Activated CD4-positive, CD25-positive, alpha-beta regulatory T cell treated with anti-CD3 and anti-CD28 coated beads, Interleukin-2, amount 50 U/mL, for 16 hours (primary cell): ENCODE measurements at places on chromosomes 6 and 20.

GRCh38 chr20:10611357-10611756 is 62.4 kb downstream of the JAG1 start:
- DNase-seq: no peak

- DNase-seq: no peak
Measured at GRCh38 chr6:46338131-46338530, 153.1 kb downstream of the RCAN2 start.

DNA sequence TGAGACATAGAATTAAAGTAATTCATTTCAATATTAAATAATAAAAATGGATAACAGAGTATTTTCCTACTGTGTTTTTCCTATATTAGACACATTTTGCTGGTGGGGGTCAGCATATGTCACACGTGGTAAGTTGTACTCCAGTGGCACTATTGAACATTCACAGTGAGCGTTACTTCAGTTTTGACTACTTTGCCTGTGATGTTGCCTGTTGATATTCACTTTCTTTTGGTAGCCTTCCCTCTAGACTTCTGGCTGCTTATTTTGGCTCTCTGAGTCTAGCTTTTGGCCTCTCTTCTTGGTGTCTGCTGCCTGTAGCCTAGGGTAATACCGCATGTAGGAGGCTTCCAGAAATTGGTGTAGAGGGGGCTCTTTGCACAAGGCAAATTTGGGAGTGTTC is 64.4 kb upstream of the TFB1M start:
- no peak for DNase-seq

- no peak for DNase-seq
Measured at GRCh38 chr6:12354499-12354898, 64.3 kb downstream of the EDN1 start.

DNA sequence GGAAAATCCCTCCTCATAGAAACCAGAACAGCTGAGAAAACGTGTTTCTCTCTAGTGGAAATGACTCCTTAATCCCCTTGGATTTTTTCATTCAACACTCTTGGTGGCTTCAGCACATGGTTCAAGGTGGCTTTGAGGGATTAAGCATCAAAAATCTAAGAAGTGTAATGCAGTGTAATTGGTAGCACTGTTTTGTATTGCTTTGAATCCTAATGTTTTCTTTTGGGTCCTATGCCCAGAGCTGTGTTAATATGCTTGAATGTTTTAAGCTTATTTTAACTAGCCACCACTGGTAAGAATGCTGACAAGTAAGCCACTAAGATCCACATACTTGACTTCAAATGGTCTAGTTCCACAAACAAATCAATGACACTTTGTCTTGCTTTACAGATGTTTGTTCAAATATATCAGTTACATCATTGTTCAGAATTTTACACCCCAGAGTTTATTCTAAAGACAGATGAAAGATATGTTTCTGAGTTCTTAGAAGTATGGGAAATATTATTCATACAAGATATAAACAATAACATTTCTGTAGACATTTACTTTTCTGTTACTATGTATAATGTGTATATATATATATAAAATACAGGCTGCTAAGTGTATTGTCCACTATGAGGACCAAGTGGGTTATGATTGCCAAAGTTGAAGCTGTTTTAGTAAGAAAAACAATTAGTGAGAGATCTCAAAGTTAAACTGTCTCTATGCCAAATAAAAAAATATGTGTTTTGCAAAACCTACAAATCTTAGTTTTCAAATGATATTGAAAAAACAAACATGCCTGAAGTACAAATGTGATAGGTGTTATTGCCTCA is 220.8 kb downstream of the OGFRL1 start:
- no peak for DNase-seq

DNA sequence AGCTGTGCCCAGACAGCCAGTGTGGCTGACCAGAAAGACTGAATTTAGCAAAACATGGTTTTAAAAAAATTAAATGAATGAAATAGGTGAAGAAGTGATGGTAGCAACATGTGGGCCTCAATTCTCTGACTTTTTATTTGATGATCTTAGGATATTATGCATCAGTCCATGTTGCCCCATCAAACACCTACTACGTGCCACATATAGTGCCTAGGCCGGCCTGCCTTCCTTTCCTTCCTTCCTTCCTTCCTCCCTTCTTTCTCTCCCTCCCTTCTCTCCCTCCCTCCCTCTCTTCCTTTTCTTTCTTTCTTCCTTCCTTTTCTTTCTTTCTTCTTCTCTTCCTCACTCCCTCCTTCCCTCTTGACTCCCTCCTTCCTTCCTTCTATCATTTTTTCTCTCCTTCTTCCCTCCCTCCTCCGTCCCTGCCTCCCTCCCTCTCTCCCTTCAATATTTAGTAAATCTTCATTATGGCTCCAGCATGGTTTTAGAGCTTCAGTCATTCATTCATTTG is 209.8 kb downstream of the TSHZ2 start:
- DNase-seq: no peak

GRCh38 chr6:154474648-154475428 is 35.6 kb downstream of the CNKSR3 start:
- DNase-seq: no peak

DNA sequence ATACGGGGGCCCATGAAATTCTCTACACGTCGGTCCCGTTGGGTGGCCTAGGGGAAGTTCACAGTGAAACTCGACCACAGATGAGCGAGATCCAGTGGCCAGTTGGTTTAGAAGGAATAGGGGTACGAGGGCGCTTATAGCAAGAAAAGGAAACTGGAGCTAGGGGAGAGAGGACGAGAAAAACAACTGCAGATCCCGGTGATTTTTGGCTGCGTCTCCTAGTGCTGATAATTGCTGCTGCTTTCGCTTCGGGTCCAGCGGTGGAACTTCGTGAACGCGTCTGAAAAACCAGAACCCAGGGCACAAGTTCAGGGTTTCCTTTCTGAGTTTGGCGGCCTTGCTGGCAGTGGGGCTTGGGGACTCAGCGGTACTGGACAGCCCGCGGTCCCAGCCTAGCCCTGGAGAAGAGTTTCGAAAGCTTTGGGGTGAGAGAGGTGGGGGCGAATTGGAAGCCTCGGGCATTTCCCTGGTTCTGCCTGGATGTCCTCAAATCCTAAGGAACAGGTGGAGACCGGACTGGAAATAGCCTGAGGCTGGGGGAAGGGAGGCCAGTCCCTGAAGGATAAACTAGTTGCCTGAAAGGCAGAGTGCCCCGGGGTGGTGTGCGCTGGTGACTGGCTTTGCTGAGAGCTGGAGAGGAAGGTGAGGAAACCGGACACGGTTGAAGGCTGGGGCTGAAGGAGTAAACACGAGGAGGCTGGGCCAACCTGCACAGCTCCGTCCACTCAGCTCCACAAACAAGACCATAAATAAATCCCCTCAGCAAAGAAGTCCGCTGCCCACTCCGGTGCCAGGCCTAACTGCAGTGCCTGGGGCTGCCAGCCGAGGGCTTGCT is 793 bp downstream of the GMPR start:
- DNase-seq: no peak

- no peak for DNase-seq
Measured at GRCh38 chr6:117776441-117776840, 101.2 kb downstream of the NUS1 start.

GRCh38 chr20:621125-621756 is 11.1 kb upstream of the TCF15 start:
- no peak for DNase-seq

GRCh38 chr20:3085571-3086072 is 1.1 kb upstream of the AVP start:
- no peak for DNase-seq

DNA sequence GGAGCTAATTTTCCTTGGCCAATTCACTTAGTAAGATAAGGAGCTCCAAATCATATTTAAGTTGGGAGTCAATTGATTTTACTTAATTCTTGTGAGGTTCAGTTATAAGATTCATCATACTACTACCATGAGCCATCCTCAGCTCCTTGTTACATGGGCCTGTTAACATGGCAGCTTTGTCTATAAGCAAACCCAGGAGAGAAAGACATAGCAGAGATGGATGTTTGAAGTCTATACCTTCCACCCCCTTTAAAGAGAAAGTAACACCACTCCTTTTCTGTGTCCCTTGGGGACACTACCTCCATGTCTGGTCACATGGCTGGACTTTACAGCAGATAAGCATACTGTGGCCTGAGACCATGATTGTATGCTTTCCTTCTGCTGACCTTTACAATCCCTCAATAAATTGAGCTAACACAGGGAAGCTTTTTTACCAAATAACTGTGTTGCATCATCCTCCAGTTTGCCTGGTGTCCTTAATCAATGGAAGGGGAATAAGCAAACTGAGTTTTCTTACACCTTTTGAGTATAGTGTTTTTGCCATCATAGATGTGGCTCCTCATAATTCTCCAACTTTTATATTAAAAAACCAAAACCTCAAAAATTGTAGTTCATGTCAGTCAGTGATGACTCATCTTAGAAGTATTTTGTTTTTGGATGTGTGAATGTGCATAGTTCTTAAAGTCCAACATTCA is 9.8 kb upstream of the ZNFX1 start:
- no peak for DNase-seq
